T-helper 9 cell (primary cell): ENCODE measurements at places on chromosomes 11 and 22.
A peak's percentile ranks its signal among the peaks of the same experiment; 100 is the strongest.

DNA sequence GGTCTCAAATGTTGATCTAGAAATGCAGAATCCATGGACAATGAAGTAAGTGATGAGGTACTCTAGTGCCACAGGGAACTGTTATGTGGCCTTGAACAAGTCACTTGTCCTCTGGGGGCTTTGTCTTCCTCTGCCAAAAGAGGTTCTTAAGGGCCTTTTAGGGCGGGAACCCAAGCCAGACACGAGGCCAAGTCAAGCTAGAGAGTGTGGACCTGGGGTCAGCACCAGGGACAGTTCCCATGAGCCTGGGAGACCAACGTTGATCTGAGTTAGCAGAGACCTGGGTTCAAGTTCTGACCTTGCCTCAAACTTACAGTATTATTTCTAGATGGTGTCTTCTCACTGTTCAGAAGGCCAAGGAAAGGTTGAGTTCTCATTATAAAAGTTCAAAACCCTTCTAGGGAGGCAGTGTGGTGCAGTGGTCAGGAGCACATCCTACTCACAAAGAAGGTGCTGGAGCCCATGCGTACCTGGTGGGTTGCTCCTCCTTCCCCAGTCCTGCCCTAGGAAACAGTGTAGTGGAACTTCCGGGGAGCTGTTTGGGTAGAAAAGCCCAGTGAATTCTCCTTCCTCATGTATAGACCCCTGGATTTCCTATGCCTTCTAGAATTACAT is 121.5 kb downstream of the CHST1 start:
- DNase-seq: no peak

- DNase-seq: no peak
These were observed 121.6 kb downstream of the KCNQ1 start for GRCh38 chr11:2566223-2567025.

- no peak for DNase-seq
These were observed 10.7 kb upstream of the ANAPC15 start for GRCh38 chr11:72123117-72123653.

GRCh38 chr11:122717264-122717867 is 61.8 kb downstream of the UBASH3B start:
- DNase-seq: no peak

DNA sequence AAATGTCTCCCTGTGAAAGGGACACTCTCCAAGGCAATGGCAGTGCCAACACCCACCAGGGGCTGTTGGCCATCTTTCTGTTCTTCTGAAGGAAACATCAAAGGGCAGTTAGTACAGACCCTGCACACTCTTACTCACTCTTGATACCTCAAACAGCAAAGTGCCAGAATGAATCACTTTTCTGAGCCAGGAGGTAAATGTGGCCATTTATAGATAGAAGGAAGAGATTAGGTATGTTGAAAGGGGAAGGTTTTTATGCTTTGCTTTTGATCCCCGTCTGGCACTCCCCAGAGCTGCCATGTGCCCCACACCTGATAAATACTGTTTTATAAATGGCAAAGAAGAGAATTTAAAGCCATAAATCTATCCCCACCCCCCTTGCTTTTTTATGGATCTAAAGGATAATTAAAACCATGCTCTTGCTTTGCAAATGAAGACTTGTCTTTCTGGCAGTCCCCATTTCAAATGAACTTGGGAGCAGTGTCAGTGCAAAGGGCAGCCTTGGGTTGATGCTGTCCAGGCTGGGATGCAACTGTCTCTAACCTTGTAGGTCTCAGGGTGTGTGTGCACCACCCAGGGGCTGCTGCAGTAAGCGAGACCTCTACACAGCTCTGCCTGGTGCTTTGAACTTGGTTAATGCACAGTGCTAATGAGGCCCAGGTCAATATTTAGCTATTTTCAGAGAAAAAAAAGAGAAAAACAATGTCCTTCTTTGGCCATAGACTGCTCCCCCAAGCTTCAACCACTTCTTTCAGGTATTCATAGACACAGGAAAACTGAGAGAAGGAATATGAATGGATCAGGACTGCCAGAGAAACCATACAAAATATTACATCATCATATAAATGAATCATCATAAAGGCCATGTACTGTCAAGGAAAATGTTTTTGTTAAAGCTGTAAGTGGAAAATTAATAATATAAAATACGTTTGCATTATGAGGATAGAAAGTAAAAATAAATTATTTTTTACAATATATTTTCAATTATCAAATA is 207.5 kb downstream of the ETS1 start:
- no peak for DNase-seq

GRCh38 chr11:27158456-27159334 is 118.1 kb downstream of the BBOX1 start:
- DNase-seq: no peak

DNA sequence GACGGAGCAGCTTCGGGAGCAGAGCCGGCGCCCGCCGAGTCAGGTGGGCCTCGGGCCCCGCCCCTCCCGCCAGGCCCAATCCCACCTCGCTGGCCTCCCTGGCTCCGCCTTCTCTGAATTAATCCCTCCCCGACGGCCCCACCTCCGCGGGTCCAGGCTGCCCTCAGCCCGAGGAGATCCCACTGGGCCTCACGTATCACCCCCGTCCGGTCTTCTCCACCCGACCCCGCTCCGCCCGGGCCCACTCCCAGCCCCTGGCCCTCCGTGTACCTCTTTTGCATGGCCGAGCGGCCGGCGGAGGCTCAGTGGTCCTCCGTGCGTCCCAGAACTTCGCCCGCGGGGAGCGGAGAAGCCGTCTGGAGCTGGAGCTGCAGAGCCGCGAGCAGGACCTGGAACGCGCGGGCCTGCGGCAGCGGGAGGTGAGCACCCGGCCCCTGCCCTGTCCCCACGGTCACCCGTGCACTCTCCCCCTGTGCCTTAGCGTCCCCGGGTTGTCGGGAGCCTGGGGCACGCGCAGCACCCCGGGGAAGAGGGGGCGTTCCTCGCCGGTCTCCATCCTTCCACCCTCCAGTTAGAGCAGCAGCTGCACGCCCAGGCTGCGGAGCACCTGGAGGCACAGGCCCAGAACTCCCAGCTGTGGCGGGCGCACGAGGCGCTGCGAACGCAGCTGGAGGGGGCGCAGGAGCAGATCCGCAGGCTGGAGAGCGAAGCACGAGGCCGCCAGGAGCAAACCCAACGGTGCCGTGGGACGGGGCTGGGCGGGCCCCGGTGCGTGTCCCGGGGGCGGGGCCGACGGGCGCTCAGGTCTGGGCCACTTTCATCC is 2.2 kb upstream of the CD151 start:
- peak; percentile 46 for DNase-seq

GRCh38 chr11:24093375-24093774 is 403.5 kb upstream of the LUZP2 start:
- no peak for DNase-seq

- DNase-seq: no peak
These were observed 6.7 kb downstream of the HDHD5 start for GRCh38 chr22:17152340-17152739.

DNA sequence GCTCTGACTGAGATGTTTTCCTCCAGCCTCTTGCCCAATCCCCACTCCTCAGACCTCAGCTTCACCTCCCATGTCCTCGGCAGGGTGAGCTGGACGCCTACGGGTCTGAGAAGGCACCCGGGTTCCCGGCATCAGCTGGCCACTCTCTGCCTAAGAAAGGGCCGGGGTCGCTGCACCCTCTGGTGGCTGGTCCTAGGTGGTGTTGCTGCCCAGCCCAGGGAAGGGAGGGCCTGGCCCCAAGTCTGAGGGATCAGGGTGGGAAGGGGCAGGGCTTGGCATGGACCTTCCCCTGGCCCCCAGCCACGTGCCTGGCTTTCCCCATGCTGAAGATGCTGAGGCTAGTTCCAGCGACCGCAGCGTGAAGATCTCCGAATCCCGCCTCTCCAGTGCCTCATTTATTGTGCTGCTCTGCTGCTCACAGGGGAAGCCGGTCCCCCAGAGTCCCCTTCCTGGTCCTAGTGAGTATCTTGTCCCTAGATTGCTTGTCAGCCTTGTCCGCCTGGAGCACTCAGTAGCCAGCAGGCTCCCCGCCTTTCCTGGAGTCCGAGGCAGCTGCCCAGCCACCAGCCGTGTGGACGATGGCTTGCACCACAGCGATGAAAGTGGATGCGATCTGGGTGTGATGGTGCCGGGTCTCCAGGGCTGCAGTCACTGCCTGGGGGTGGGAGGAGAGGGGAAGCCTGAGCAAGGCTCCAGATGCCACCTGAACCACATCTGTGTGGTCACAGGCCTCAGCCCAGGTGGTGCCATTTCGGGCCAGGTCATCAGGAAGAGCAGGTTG is 2.9 kb upstream of the GGT5 start:
- peak; percentile 16 for DNase-seq

GRCh38 chr11:75271730-75272129 is 31.2 kb downstream of the TPBGL start:
- DNase-seq: no peak
